ENCODE measurements at places on chromosomes 11 and 22.
A peak's percentile ranks its signal among the peaks of the same experiment; 100 is the strongest.

DNA sequence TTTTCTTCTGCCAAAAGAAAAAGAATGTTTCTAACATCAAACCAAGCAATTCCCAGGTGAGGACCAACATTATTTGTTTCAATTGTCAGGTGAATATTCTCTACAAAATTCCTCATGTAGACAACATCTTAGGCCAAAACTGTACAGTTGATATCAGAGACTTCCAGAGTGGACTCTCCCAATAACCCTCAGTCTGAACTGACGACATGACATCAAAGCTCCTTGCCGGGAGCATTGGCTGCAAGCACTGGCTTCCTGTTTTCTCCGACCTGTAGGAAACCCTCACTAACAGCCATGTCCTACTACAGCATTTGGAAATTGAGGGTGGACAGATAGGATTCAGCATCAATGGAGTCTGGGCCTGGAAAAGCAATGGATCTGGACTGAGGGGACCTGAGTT, 30.5 kb upstream of the MRGPRX1 start:
- DNase-seq, result no peak

DNA sequence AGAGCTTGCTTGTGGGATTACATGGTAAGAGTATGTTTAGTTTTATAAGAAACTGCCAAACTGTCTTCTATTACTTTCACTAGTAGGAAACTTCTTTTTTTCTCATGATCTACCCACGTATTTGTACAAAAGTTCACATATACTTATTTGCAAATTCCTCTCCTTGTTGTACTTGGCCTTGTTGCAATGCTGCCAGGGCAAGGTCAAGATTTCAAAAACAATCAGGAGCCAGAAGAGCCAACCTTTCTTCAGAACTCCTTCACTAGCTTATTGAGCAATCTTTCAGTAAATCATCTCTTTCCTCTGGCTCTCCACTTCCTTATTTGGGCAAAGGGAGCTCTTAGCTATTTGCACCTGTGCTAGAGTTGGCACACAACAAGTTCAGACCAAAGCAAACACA, 9.7 kb downstream of the SRSF8 start:
- peak; percentile 61 for DNase-seq

DNA sequence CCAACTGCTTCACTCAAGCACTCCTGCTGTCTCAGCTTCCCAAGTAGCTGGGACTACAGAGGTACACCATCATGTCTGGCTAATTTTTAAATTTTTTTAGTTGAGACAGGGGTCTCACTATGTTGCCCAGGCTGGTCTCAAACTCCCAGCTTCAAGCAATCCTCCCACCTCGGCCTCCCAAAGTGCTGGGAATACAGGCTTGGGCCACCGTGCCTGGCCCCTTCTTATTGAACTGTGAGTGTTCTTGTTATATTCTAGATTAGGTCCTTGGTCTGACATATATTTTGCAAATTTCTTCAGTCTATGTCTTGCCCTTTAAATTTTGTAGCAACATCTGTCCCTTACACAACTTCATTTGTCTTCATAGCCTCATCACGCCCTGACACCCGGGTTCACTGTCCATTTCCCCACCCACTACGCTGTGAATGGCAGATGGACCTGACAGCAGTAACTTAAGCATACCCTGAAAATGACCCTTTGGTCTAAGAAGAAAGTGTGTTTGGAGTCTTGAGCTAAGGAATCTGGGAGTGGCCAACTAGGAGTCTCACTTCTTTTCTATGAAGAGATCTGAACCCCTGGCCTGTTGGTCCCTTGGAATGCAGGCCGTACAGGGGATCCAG, 4.2 kb upstream of the FAM118A start:
- DNase-seq, result no peak

DNA sequence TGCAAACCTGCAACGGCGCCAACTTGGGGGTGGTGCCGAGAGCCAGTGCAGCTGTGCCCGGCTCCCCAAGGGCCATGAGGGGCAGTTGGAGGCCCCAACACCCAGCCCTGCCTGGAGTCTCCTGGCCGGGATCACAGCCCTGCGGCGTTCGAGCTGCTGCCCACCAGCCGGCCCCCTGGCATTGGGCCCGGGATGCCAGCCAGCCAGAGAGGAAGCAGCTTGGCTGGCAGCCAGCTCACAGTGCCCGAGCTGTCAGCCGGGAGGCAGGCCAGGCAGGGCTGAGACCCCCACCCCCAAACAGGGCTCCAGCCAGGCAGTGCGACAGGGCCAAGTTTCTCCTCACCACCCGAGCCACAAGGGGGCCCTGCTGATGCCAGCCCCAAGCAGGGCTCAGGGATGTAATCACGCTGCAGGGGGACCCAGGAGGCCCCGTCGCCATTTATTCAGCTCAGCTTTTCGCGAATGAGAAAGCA, 26.0 kb upstream of the TCF20 start:
- no peak for DNase-seq

GRCh38 chr22:42646569-42647525, 2.3 kb downstream of the CYB5R3 start:
- DNase-seq, result no peak

- DNase-seq, result no peak
Measured at GRCh38 chr11:43751726-43752125, 71.2 kb downstream of the HSD17B12 start.

- no peak for DNase-seq
Measured at GRCh38 chr22:44719586-44720368, 17.8 kb downstream of the PRR5 start.

DNA sequence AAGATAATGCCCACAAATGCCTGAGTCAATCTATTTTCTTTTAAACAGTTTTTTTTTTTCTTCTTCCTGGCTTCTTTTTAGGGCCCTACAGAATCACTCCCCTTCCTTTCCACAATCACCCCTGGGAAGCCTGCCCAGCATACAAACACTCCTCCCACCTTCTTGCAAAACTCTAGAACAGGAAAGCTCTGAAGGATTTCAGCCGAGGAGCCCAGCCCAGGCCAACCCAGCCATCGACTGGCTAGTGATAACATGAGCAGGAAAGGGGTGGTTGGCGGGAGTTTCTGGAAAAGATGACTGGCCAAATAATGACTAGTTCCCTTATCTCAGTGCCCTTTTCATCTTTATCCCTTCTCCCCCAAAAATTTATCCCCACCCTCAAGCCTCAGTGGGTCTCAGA, 68.2 kb downstream of the USP35 start:
- peak; percentile 84 for DNase-seq

GRCh38 chr11:96185220-96185768, 157.7 kb downstream of the MAML2 start:
- no peak for DNase-seq

DNA sequence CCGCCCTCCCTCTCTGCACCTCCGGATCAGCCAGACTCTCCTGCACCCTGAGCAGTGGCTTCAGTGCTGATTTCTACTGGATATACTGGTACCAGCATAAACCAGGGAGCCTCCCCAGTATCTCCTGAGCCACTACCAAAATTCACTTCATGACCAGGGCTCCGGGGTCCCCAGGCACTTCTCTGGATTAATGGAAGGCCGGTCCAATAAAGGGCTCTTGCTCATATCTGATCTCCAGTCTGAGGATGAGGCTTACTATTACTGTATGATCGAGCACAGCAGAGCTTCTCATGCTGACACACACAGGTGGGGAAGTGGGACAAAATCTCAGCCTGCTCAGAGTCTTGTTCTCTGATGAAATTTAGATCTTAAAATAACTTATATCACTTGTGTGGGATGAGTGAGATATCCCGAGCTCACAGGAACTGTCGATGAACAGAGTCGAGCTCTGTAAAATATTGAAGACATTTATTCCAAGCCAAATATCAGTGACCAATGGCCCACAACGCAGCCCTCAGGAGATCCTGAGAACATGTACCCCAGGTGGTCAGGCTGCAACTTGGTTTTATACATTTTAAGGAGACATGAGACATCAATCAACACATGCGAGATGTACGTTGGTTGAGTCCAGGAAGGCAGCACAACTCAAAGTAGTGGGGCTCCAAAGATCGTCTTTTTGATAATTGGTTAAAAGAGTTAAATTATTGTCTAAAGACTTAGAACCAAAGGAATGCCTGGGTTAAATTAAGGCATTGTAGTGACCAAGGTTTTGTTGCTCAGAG, 93.0 kb upstream of the TOP3B start:
- no peak for DNase-seq

GRCh38 chr22:22344430-22344829, 99.8 kb downstream of the VPREB1 start:
- no peak for DNase-seq

DNA sequence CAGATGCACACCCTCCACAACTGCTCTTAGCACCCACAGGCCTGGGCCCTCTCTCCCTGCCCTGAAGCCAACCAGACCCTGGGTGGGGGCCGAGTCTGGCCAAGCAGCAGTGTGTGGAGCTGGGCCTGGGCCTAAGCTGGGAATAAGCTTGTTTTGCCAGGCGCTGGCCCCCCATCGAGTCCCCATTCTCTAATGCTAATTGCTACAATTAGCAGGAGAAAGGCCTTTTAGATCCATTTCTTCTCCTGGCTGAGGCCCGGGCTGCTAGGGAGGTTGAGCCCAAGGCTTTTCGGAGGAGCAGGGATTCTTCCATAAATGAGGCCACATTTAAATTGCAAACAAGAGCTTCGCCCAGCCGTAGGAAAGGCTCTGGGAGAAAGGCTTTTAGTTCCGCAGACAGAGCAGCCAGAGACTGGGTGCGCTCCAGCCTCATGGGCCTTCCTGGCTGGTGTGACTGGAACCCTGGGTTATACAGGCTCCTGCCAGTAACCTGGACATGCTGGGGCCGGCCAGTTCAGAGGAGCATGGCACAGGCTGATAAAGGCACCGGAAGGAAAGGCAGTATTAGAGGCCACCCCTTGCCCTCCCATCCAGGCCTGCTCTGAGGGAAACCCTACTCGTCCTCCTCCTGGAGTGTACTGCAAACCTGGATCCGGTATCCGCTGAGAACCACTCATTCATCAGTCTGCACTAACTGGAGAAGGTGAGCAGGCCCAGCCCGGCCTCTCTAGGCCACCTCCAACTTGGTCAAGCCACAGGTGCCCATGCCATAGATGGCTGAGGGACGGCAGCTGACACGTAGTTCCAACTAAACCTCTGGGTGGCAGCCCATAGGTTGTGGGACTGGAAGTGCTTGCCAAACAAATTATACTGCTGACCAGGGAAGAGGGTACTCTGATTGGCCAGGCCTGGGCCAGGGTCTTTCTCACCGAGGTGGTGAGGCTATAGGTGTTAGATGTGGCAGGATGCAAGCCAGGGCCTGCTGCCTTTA, 6.2 kb downstream of the KCNQ1OT1 start:
- DNase-seq, result no peak

DNA sequence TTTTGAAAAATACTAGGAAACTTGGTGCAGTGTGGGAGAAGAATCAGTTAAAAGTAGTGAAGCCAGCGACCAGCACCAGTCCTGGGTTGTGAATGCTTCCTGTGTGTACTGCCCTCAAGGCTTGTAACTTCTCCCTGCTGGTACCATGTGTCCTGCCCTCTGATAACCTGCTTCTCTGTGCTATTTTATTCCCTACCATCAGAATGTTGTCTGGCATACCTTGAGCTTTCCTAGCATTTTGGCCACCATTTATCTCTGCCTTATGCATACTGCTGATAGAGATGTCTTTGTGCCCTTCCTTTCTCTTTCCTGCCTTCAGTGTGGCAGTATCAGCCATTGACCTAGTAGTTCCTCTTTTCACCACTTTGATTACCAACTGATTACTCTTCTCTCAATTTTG, 2.0 kb downstream of the GTF2H1 start:
- no peak for DNase-seq

DNA sequence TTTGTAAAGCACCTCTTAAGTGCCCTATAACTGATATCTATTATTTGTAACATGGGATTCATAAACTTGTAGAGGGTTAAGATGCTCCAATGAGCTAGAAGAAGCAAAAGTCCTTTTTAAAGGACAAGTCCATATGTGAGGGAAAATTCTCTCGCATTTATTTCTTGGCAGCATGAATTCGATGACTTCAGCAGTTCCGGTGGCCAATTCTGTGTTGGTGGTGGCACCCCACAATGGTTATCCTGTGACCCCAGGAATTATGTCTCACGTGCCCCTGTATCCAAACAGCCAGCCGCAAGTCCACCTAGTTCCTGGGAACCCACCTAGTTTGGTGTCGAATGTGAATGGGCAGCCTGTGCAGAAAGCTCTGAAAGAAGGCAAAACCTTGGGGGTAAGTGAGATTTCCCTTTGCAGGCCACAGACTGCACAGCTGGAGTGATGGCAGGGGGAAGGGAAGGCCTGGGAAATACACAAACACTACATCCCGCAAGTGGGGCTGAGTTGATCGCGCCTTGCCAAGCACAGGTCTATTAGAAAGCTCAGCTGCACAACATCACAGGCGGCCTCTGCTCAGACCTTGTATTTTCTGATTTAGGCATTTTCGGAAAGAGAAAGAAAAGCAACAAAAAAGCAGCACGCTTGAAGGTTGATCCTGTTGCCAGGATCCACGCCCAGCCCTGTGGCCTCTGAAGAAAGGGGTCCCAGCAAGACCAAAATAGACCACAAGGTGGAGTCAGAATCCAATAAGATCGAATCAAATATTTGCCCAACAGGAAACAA, 1.5 kb downstream of the MS4A8 start:
- DNase-seq, result no peak
